Smooth muscle cell of bladder (primary cell): ENCODE measurements at places on chromosomes 12 and 14. TPM values are rescaled to one million over a fixed set of nuclear protein-coding genes. Genes with fewer than 3 reads are reported as not detected.

The KRT72 gene
- total RNA-seq = not detected in 2 replicates

The OAS1 gene
- 0.28 and 0.65 TPM in 2 replicates for total RNA-seq

The PLEKHD1 gene
- under 0.01 and 0.09 TPM in 2 replicates for total RNA-seq

The SRRM4 gene
- total RNA-seq = under 0.01 TPM in 2 replicates

The OTUB2 gene
- 0.85 and 0.92 TPM in 2 replicates for total RNA-seq

The CFAP251 gene
- 2.4 and 3.3 TPM in 2 replicates for total RNA-seq

The GPR68 gene
- total RNA-seq = 9.7 and 13.3 TPM in 2 replicates

The CACNA2D4 gene
- 0.43 and 0.55 TPM in 2 replicates for total RNA-seq

The KRT85 gene
- total RNA-seq = not detected in 2 replicates
